Breast epithelium (tissue), 4 donors: ENCODE measurements at places on chromosomes 4 and X.

- H3K36me3 ChIP-seq, result no peaks in the 10 kb centered on the region
- H3K27me3 ChIP-seq, result no peaks in the 10 kb centered on the region
- H3K4me1 ChIP-seq, result no peaks in the 10 kb centered on the region
- no peak for DNase-seq
- no peak overlapping the region for H3K27ac ChIP-seq
Observed at GRCh38 chrX:115174548-115174947, 14.7 kb upstream of the RBMXL3 start.

DNA sequence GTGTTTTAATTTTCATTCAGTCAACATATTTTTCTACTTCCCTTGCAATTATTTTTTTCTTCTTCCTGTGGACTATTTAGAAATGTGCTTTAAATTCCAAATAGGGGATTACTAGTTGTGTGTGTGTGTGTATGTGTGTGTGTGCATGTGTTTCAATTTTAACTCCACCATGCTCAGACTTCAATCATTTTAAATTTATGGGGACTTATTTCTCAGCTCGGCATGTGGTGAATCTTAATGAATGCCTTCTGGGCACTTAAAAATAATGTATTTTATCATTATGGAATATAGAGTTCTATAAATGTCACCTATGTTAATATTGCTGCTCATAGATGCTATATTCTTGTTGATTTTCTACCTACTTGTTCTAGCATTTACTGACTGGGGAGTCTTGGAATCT is 465.6 kb upstream of the PRKX start:
- no peaks in the 10 kb centered on the region for H3K4me1 ChIP-seq
- no peak overlapping the region for H3K27ac ChIP-seq
- H3K4me3 ChIP-seq, result no peak overlapping the region
- no peaks in the 10 kb centered on the region for H3K36me3 ChIP-seq

DNA sequence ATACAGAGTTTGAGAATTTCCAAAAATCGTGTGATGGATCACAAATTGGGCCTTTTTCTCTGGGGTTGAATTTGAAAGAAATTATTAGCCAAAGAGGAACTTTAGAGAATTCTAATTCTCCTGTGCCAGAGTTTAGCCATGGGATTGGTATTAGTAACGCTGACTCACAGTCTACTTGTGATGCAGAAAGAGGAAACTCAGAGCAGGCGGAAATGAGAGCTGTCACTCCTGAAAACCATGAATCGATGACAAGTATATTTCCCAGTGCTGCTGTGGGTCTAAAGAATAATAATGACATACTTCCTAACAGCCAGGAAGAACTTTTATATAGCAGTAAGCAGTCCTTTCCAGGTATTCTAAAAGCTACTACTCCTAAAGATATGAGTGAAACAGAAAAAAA is 64.9 kb downstream of the N4BP2 start:
- no peak overlapping the region for H3K27ac ChIP-seq
- no peak for DNase-seq
- H3K27me3 ChIP-seq, result no peaks in the 10 kb centered on the region
- no peak overlapping the region for H3K4me3 ChIP-seq
- no peaks in the 10 kb centered on the region for H3K36me3 ChIP-seq
- H3K4me1 ChIP-seq, result no peaks in the 10 kb centered on the region

GRCh38 chr4:76449833-76450232 is 14.8 kb downstream of the SHROOM3 start:
- no peaks in the 10 kb centered on the region for H3K27me3 ChIP-seq
- no peak for DNase-seq
- no peak overlapping the region for H3K4me3 ChIP-seq
- H3K36me3 ChIP-seq, result no peaks in the 10 kb centered on the region
- no peaks in the 10 kb centered on the region for H3K4me1 ChIP-seq

GRCh38 chrX:47285836-47286320 is 53.1 kb downstream of the USP11 start:
- H3K27ac ChIP-seq, result peak overlapping the region; percentile 12
- no peak for DNase-seq

GRCh38 chr4:78426972-78427371 is 124.6 kb upstream of the ANXA3 start:
- no peak for DNase-seq
- no peak overlapping the region for H3K27ac ChIP-seq
- H3K4me1 ChIP-seq, result no peaks in the 10 kb centered on the region
- H3K27me3 ChIP-seq, result no peaks in the 10 kb centered on the region
